ENCODE measurements at places on chromosomes 16 and 17.

- no peak for DNase-seq
These were observed 2.8 kb downstream of the USP22 start for GRCh38 chr17:21039839-21040575.

GRCh38 chr17:61750656-61751055 is 112.7 kb downstream of the BRIP1 start:
- no peak for DNase-seq

DNA sequence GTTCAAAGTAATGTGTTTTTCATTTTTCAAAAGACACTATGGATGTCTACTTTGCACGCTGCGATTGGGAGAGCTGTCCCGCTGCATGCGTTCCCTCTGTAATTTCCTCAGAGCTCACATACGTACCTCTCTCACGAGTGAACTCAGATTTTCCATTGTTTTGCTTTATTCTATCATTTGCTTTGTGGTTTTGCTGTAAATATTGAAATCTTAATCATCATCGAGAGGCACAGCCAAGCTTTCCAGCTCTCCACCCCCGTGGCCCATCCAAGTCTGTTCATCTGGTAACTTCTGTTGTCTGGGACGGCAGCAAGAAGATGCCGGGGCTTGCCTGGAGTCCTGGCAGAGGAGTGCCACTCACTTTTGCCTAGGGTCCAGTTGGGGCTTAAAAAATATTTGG is 21.1 kb downstream of the TMC6 start:
- DNase-seq = no peak

GRCh38 chr17:69388822-69389442 is 25.6 kb upstream of the MAP2K6 start:
- DNase-seq = no peak

DNA sequence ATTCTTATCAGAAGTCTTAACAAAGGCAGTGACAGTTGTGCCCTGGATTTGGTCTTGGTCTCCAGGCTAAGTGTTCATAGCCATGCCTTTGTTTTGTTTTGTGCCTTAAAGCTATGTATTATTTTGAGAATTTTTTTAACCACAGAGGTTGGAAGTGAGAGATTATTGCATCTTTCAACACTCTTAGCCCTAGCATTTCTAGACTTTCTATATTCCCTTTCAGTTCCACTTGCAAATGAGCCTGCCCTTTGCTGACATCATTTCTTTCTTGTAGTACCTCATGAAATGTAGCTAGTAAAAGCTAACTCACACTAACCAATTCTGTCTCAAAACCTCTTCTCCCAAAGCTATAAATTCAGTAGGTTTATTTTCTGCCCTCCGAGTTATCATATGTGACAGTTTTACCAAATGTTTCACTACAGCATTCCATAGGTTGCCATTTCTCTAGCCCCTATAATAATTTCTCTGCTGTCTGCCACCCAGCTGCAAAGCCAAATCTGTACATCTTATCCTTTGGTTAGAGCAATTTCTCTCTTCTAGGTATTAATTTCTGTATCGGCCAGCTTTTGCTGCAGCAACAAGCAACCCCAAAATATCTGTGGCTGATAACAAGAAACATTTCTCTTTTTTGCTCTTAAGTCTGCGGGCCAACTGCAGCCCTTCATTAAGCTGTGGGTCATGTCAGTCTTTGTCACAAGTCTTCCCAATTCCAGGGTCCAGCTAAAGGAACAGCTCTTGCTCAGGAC is 14.2 kb upstream of the CCL1 start:
- DNase-seq = no peak

- no peak for DNase-seq
These were observed 77.2 kb upstream of the MON1B start for GRCh38 chr16:77113835-77114234.

DNA sequence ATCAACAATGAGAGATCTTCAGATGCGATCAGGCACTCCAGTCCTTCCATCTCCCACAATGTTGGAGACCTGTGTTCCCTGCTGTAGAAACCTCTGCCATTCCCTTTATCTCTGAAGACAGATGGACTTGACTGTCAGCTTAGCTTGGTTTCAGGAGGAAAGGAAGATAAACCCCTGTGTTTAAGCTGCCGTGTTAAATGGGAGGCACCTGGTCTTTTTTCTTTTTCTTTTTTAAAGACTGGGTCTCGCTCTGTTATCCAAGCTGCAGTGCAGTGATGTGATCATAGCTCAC is 63.1 kb downstream of the USP22 start:
- DNase-seq = no peak

GRCh38 chr16:1786242-1787055 is 3.7 kb downstream of the NUBP2 start:
- no peak for DNase-seq

DNA sequence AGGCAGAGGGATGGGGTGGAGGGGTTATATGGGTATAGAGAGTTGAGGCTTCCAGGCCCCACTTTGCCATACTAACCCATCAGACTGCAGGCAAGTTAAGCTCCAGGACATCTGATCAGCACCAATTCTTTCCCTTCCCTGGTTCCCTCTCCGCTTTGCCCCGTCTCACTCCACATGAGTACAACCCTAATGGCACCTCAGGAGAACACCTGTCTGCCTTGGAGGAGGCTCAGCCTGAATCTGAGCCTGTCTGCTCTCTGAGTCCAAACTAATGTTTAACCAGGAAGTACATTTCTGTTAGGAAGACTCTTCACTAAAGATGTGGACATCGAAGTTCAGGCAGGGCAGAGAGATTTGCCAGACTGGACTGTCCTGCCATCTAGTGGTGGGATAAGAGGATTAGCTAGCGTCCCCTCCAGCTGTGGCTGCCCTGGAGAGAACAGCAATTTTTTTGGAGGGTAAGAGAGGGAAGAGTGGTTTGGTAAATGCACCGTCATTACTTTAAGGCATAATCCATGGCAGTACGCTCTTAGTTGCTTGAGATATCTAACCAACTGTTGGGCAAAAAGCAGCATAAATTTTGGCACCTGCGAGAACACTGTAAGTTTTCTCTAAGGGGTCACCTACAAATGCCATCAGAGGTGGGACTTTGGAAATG is 29.2 kb upstream of the LRRC75A start:
- DNase-seq = peak; percentile 66

DNA sequence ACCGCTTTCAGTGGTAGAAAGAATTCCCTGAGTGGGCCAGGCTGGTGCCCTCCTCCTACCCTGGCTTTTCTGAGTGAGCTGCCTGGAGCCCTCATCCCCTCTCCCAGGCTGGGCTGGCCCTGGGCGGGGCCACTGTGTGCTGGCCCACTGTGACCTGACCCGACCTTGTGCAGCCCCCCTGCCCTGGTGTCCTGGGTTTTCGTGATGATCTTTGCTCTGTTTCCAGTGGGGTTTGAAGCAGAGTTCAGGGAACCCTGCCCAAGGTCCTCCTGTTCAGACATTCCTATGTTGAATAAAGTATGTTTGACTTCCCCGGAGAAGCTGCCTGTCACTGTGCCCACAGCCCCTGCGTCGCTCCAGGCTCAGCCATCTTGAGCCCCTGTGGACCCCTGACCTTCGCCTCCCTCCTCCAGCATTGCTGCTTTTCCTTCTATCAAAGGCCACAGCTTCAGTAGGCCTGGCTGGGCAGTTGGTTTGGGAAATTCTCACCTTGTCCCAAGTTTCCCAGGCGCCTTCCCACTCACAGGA is 13.7 kb upstream of the NAGLU start:
- no peak for DNase-seq

DNA sequence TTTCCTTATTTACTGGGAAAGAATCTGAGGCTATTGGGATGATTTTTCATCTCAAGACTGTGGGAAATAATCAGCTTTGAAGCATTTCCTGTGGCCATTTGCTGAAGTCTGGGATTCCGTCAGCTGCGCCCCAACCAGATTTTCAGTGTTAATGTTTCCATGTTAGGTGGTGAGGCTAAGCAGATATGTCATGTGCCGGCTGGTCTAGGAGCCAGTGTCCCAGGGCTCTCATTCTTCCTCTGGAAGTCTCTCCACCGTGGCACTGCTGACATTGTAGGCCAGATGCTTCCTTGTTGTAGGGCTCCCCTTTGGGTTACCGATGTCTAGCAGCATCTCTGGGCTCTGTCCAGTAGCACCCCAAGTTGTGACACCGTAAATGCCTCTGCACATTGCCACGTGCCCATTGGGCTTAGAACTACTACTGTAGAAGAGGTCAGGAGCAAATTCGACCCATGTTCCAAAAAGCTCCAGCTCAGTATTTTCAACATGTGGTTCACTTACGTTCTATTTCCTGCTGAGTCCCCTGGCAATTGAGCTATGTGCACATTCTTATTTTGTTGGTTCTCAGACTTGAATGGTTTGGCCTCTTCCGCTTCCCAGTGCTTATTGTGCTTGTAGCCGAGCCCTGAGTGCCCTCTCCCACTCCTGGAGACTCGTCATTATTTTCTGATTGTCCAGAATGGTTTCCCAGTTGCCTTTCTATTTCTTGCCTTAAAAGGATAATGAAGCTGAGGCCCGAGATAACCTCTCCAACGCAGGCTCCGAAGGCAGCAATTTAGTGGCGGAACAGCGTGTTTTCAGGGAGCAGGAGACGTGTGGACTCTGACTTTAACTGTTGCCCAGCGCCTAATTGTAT is 82.2 kb downstream of the SPECC1 start:
- no peak for DNase-seq

- DNase-seq = no peak
These were observed at the start of gene KRT17 for GRCh38 chr17:41624208-41625101. KRT17 (minus strand) TSS chr17:41624575; CDS start chr17:41624509, 66 bp downstream.

- DNase-seq = no peak
These were observed 14.2 kb upstream of the MPHOSPH6 start for GRCh38 chr16:82184213-82184612.

DNA sequence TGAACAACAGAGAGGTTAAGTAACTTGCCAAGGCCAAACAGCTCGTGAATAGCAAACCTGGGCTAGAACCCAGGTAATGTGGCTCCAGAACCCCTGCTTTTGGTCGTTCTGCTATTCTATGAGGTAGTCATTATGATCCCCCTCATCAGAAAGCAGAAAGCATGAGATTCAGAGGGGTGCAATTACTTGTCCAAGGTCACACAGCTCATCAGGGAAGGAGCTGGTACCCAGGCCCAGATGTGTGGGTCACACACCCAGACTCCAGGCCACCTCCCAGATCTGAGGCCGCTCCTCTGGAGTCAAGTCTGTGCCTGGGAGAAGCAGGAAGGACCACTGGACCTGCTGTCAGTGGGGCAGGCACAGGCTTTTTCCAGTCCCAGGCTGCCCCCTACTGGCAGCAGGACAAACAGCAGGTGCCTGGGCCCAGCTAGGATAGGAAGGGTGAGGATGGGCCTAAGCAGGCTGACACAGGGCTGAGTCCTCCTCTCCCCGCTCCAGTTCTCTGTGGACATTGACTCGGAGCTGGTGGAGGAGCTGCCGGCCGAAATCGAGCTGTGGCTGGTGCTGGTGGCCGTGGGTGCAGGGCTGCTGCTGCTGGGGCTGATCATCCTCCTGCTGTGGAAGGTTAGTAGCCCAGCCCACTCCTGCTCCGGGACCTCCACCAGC is 7.8 kb upstream of the PDK2 start:
- DNase-seq = no peak

- no peak for DNase-seq
These were observed 17.3 kb downstream of the CRYBA1 start for GRCh38 chr17:29263916-29264315.

- DNase-seq = no peak
These were observed 191.1 kb upstream of the TBX2 start for GRCh38 chr17:61208301-61209105.

- no peak for DNase-seq
These were observed 115.1 kb downstream of the HIC1 start for GRCh38 chr17:2170023-2170422.

- no peak for DNase-seq
These were observed 59.0 kb downstream of the ACSM2A start for GRCh38 chr16:20510323-20510722.

DNA sequence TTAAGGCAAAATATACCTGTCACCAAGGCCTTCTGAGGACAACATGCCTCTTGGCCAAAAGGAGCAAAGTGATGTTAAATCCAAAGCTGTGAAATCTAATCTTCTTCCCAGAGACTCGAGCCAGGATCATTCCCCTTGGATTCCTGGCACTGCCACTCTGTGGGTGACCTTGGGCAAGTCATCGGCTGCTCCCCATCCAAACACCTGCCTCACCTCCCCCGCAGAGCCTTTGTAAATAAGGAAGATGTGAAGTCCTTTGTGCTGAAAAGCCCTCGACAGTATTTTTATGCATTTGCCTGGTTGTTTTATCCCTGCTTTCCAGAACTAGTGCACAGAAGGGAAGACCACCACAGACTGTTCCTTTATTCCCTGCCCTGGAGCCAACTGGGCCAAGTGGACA is 5.4 kb upstream of the CEP295NL start:
- no peak for DNase-seq

DNA sequence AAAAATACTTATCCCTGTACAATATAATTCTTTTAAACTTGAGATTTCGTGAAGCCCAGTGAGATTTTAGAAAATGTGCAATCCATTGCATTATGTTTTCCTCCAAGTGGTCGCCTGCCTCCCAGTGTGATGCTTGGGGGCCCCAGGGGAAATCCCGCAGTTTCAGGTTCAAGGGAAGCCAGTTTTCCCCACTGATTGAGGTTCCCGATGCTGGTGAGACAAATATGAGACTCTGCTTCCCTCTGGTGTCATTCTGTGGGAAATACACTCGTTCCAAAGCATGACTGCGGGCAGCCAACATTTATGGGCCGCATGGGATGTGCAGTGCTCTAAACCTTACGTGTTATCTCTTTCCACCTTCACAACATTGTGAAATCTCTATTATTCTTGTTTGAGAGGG is 200.8 kb downstream of the PRKCB start:
- DNase-seq = peak; percentile 10

GRCh38 chr17:80097127-80097621 is 4.2 kb upstream of the GAA start:
- DNase-seq = no peak

DNA sequence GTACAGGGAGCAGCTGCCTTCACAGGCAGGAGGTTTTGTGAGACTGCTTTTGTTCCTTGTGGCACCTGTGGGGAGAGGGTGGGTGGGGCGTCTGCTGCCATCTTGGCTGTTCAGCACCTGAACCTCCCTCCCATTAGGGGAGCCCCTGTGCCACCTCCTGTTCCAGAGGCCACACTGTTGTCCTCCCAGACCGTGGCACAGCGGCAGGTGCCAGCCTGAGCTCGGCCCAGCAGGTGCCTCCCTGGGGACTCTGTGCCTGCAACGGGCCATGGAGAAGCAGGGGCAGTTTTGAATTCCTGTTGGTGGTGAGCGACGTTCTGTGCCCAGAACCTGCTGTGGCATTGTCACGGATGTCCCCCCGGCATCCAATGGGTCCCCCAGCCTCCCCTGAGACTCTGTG is 9.9 kb downstream of the LGALS3BP start:
- DNase-seq = no peak
